Stimulated activated CD8-positive, alpha-beta memory T cell treated with anti-CD3 and anti-CD28 coated beads, Interleukin-4, amount 100 ng/mL, for 48 hours (primary cell): ENCODE measurements at places on chromosomes 6 and 20.
A peak's percentile ranks its signal among the peaks of the same experiment; 100 is the strongest.

DNA sequence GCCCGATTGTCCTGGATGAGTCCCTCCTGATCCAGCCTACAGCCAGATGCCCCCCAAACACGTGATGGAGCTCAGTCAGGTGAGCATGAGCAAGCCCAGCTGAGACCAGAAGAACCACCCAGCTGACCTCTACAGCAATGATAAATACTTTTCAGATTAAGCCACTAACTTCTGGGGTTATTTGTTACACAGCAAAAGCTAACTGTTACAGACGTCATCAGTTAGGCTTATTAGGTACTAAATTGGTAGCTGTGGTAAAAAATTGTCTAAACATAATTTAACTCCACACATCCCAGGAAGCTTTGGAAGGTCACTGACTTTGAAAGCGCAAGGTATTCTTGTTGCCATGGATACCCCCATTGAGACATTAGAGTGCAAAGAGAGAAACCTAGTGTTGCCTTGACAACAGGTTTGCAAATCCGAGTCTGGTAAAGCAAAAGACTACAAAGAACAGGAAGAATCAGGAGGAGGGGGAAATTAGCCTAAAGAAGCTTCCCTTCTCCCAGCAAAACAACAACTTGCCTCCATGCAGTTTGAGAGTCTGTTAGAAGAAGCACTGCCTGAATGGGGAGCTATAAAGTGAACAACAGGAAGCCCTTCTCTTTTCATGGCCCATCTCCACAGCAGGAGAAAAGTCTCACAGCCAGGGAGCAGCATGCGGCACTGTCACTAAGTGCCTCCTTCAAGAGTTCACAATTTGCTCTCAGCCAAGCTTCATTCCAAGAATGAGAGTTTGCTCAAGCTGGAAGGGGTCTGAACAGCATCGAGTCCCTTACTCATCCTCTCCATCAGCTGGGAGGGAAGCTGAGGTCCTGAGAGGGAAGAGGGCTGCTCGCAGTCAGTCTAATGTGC, 41.7 kb upstream of the ZNF831 start:
- DNase-seq, result peak; percentile 37

DNA sequence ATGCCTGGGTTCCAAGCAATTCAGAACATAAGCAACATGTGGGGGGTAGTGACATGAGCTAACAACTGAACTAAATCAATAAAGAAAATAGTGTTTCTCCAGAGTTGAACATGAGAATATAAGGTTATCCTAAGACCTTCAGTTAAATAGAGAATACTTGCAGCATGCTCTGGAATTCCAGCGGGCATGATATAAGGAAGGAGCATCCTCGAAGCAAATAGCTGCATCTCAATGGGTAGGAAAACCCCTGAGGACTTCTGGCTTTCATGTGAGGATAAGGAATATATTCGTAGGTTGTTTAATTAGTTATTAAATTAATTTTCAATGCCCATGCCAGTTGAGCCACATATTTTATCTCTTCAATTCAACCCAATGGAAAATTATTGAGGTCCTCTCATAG, 631.2 kb upstream of the EPHA7 start:
- DNase-seq, result no peak

DNA sequence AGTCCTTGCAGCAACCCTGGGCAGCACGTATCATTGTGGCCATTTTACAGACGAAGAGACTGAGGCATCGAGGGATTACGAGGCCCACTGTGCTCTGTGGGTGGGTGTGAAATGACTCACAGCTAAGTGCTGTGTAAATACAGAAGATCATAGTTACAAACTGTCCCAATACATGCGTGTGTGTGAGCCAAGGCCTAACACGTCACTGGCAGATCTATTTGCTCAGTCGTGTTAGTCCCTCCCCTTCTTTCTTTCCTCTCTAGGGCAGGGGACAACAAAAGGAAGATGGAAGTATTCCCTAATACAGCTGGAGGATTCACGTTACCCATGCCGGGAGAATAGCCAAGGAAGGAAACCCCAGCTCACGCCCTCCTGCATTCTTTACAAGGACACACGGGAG, 175.9 kb downstream of the CDC5L start:
- DNase-seq, result no peak

DNA sequence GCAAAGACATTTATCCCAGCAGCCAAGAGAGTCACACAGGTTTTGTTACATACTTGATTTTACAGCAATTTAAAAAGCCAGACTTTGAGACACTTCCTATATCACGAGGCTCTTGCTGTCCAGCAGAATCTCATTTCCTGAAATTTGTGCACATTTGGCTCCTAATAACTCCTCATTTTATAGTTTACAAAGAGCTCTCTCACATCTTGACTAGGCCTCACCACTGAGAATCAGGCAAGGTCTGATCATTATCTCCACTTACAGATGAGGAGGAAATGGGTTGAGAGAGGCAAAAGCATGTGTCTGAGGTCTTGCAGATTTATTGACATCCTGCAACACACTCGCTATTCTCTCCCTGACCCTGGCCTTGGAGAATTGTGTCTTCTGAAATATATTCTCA, 426.8 kb downstream of the MAFB start:
- DNase-seq, result no peak

GRCh38 chr6:3690506-3690905, 61.0 kb downstream of the PXDC1 start:
- no peak for DNase-seq

- no peak for DNase-seq
These were observed 82.7 kb upstream of the CNR1 start for GRCh38 chr6:88248709-88249321.

DNA sequence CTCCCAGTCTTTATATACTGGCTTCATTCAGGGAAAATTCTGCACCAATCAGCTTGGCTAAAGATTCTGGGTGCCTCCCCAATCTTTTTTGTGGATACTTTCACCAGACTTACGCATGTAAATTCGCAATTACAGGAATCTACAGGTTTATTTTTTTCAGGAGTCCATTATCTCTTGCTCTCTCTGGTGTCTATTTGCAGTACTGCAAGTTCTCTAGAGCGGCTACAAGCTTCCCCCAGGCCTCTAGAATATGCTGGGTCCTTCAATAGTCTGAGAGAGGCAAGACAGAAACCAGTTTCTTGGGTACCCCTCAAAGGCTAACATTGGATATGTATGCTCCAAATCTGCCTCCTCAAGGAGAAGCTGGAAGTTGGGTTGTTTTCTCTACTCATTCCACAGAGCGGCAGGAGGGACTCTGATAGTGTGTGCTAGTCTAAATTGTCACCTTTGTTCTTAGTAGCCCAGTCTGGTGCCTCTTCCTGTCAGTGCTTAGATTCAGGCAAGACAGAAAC, 58.5 kb downstream of the SUN5 start:
- DNase-seq, result peak; percentile 31

- DNase-seq, result peak; percentile 26
These were observed 374.4 kb downstream of the UTRN start for GRCh38 chr6:144659202-144660182.

DNA sequence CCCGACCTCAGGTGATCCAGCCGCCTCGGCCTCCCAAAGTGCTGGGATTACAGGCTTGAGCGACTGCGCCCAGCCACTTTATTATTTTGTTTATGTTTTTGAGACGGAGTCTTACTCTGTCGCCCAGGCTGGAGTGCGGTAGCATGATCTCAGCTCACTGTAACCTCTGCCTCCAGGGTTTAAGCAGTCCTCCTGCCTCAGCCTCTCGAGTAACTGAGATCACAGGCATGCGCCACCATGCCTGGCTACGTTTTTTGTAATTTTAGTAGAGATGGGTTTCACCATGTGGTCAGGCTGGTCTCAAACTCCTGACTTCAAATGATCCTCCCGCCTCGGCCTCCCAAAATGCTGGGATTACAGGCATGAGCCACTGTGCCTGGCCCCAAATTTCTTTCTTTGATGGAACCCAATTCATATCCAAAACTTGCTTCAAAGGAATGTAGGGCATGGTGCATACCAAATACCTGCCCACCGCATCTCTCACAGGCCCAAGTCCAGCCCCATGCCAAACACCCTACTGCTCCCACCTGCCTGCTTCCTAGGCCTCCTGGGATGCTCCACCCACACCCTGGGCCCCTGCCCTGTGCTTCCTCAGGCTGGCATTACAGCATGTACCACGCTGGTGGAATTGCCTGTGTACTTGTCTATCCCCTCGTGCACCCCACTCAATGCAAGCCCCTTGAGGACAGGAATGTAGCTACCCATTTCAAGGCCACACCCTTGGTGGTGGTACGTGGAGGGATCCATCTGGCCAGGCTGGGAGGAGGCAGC, 4.9 kb upstream of the HMGA1 start:
- DNase-seq, result no peak

DNA sequence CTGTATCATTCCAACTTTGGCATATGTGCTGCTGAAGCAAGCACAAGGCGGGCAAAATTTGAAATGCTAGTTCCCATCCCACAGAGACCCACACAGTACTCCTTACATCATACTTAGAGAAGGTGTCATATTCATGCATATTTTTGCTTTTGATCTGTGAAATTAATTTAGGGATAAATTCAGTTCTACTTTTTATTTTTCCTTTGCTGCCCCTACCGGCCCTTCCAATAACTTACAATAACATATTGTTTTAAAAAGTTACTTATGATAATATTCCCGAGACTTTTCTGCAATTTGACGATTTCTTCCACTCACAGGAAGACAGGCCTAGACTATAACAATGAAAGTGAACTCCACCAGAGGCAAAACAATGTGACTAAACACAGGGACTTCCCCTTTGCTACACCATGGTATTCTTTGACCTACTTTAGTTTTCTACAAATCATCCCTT, 35.0 kb downstream of the SESN1 start:
- DNase-seq, result no peak

DNA sequence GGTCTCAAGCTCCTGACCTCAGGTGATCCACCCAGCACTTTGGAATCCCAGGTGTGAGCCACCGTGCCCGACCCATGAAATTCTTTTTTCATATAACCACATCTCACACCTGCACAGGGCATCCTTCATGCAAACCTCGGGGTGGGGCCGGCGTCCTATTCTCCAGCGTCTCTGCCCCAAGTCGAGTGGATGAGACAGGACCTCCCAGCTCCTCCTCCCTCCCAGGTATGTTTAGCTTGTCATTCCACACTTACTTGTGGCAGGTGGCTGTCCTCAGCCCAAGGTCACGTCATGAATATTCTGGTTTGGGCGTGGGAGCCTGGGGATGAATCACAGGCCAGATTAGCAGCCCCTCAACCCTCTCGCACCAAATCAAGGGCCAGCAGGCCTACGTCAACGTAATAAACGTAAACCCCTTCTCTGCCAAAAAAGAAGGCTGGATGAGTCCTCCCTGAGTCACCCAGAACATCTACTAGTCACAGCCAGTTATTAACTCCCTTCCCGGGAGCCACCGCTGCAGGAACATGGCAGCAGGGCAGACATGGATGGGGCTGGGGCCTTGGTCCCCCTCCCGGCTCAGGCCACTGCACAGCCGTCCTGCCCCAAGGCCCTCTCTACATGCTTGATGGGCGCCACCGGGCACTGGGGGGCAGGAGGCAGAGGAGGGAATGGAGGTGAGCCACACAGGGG, 91.7 kb downstream of the YTHDF1 start:
- DNase-seq, result no peak

GRCh38 chr6:170043881-170044790, 246.7 kb downstream of the DLL1 start:
- no peak for DNase-seq

- no peak for DNase-seq
These were observed 209.8 kb downstream of the ZMYND8 start for GRCh38 chr20:47146686-47147085.

- no peak for DNase-seq
These were observed 102.4 kb downstream of the CDH26 start for GRCh38 chr20:60060593-60060992.

DNA sequence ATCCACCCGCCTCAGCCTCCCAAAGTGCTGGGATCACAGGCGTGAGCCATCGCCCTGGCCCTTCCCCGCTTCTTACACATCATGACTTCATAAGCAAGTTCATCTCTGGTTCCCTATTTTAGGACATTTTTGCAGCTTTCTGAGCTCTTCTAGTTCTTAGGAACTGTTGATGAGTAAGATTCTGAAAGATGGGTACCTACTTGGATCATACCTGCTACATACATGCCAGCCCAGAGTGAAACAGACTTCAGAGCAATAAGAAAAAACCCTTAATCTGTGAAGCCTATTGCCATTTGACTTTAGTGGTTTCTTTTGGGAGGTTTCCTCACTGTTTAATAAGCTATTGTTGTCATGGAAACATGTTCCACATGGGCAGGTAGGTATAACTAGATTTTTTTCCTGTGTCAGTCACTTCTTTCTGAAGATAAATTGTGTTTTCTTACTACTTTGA, 27.9 kb upstream of the TMEM217 start:
- peak; percentile 53 for DNase-seq

DNA sequence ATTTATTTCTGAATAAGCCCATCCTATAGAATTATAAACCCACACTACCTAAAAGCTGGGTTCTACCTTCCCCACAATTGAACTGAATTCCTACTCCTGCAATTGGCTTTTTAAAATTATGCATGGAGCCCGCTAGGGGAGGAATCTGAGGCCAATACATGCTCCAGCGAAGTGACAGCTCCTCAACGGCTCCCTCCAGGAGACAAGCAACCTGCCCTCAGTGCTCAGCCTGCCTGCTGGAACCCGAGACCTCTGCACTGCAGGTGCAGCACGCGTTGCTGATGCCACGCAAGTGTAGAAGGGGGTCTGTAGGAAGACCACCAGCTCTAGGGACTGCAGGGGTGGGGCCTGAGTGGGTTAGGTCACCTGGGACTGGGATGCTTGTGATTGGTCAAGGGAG, 170.2 kb upstream of the CDYL start:
- no peak for DNase-seq
